ENCODE measurements at places on chromosomes 5 and 9.

DNA sequence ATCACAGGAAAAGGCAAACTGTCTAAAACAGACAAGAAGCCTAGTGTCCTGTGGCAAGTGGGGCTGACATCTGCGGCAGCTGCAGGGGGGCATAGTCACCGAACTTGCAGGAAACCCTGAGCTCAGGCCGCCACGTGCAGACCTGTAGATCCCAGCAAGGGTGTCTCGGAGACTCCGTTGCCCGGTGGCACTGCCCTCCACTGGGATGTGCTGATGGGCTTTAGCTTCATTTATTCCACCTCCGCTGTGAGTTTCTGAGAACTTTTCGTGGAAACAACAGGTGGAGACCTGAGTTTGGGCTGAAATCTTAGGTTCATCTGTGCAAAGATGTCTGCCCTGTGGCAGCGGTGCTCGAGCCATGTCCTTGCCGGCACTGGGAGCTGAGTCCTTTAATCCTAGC, 22.1 kb downstream of the CEP72 start:
- DNase-seq = no peak

DNA sequence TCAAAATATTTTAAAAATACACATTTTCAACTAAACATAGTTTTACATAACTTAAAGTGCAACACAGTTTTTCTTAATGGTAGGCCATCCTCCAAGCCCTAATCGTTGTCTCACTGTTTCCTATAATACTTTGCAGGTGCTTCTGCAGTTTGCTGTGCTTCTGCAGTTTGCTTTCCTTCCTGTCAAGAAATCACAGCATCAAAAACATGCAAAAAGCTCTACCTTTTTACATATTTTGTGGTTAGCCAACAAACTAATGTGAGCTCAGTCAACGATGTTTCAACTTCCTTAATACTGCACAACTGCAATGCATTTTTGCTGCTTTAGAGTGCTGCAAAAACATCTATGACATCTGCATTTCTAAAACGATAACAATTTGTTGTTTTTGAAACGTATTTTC, 25.2 kb downstream of the EMB start:
- DNase-seq = no peak

DNA sequence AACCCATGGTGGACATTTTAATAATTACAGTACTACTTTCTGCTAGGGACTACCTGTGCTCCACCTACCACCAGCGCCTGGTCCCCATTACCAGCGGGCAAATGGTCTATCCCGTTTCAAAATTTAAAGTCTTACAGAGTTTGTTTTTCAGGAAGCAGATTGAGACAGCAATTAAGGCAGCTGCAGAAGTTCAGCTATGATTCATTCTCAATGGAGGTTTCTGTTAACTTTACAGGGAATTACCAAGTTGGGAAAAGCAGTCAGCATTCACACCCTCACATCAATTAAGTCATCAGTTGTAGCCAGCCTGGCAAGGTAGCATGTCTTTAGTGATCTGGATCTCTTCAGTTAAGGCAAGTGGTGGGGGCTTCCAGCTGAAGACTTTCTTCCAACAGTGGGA, 410.6 kb upstream of the DAB2 start:
- DNase-seq = no peak

GRCh38 chr5:98770209-98770910, 3.1 kb upstream of the RGMB start:
- DNase-seq = peak; percentile 30

GRCh38 chr9:22084336-22085035, 75.4 kb upstream of the CDKN2B start:
- no peak for DNase-seq

GRCh38 chr9:120383611-120383998, 196.4 kb downstream of the CDK5RAP2 start:
- DNase-seq = no peak

- DNase-seq = no peak
Observed at GRCh38 chr9:137105814-137106661, 8.5 kb downstream of the DPP7 start.

- DNase-seq = no peak
Observed at GRCh38 chr5:75053054-75053303, 621 bp upstream of the GCNT4 start.

DNA sequence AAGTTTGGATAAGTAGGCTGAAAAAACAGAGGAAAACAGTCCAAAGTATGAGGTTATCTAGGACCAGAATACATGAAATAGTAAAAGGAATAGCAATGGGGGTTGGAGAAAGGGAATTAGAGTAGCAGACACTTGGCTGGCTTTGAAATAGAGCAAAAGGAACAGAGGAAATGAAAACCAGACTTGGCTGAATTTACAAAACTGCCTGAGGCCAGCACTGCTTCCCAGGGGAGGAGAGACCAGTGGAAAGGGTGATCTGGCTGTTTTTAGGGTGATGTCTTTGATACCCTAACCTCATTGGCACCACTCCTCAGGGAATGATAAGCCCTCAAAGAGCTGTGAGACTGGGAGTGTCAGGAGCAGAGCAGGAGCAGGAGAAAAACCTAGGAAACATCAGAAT, 413.4 kb upstream of the SLC30A5 start:
- DNase-seq = no peak

GRCh38 chr5:128199104-128199503, 115.5 kb downstream of the SLC12A2 start:
- DNase-seq = no peak

GRCh38 chr5:87103616-87104287, 163.9 kb upstream of the RASA1 start:
- DNase-seq = no peak

DNA sequence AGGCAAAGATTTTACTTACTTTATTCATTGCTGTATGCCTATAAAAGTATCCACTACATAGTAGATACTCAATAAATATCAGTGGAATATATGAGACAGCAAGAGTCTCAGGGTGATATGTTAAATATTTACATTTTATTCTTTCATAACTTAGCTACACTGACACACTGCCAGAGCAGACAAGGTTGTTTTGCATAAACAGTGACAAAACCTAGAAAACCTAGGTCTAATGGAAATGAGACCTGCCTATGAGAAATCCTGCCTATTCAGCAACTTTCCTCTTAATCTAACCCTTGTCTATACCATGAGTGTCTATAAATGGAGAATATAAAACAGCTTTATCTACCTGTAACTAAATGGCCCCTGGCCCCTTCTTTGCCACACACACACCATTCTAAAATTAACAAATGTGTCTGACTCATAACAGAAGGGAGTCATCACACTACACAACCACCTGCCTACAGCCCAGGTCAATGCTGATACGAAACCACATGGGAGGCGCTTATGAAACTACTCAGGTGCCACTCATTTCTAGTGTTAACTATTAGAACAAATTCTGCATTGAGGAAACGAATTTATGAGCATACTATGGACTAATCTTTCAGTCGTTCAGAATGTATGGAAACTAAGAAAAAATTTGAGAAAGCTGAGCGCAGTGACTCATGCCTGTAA, 60.3 kb downstream of the UBAP2 start:
- no peak for DNase-seq

GRCh38 chr5:73522989-73523388, 24.7 kb downstream of the BTF3 start:
- DNase-seq = no peak

- DNase-seq = no peak
Observed at GRCh38 chr9:77892171-77892570, 139.4 kb downstream of the GNAQ start.
